SK-N-MC (cell line): ENCODE measurements at places on chromosomes 12 and 14.

- no peak for DNase-seq
Measured at GRCh38 chr14:69879175-69880043, at the start of gene SMOC1. SMOC1 (plus strand) TSS chr14:69879416; CDS start chr14:69879679, 263 bp downstream.

GRCh38 chr14:96629082-96629481, 126.9 kb downstream of the PAPOLA start:
- DNase-seq = no peak

DNA sequence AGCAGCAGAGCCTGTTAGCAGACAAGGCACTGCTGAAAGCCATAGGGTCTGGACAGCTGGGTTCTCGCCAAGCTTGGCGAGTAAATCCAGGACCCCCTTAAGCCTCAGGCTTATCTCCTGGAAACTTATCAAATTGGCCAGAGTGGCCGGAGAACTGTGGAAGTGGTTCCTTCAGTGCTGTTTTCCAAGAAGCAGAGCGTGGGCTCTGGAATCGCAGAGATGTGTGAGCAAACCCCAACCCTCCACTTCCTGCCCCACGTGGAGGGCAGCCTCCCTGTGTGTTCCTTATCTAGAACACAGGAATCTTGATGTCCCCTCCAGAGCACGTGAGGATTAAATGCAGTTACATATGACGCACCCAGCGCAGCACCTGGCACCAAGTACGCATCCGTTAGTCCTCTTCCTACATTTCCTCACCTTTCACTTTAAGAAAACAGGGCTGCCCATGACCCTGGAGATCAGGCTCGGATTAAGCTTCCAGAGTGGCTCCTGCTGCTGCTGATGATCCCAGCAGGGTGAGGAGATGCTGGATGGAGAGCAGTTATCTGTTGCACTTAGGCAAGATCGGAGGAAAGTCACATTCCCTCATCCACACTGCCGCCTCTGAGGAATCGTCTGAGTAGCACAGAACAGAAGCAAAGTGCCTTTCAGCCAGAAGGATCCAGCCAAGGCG, 35.0 kb downstream of the MMAB start:
- no peak for DNase-seq

DNA sequence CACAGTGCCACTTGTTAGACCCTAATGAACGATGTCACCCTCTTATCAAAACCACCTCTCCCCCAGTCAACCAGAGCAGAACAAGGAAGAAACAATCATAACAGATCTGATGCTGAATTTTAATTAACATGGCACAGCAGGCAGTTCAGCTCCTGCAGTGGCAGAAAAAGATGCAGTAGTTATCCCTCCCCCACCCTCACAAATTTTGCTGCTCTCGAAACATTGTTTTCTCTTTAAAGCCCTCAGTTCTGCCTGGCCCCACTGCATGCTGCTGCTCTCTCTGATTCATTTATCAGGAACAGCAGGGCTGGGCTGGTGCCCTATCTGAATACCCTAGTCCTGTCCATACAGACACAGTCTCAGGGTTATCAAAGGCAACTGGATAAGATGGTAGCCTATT, 12.2 kb downstream of the CCDC175 start:
- DNase-seq = no peak

DNA sequence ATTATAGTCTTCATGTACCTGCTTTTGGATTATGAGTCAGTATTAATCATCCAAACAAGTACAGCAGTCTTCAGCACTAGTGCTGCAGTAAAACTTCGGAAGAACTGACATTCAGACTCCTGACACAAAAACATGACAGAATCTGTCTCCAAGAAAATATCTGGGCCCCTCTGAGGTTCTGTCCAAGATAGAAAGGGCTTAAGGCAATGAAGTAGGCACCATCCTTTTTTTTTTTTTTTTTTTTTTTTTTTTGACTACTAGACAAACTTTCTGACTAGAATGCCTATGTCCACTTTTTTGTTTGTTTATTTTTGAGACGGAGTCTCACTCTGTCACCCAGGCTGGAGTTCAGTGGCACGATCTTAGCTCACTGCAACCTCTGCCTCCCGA, 112.5 kb downstream of the MED13L start:
- no peak for DNase-seq

DNA sequence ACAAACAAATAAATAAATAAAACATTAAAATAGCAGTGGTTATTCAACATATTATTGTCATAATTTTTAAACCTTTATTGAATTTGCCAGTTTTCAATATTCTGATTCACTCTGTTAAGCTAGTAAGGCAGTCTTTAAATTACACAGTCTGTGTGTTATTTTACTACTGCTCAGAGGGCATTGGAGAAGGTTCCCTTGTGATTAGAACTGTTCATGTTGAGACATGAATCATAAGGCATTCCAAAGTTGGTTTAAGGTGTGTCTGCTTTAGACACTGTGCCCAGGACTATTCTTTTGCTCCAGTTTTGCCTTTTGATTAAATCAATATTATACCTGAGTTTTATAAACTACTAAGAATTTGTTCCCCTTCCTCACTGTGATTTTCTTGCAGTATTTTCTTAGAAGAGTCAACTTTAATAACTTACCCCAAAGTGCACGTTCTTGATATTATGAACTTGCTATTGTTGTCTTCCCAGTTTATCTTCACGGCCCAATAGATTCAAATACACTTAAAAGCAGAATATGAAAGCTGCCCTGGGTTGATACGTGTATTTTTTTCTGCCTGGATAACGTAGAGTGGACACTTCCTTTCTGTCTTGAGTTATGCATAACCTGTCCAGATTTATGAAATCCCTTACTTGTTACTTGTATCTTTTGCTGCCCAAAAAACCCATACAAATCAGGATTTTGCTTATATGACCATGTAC, 105.3 kb upstream of the BCAT1 start:
- DNase-seq = no peak

- no peak for DNase-seq
Measured at GRCh38 chr14:61476105-61476753, 154.8 kb downstream of the PRKCH start.

DNA sequence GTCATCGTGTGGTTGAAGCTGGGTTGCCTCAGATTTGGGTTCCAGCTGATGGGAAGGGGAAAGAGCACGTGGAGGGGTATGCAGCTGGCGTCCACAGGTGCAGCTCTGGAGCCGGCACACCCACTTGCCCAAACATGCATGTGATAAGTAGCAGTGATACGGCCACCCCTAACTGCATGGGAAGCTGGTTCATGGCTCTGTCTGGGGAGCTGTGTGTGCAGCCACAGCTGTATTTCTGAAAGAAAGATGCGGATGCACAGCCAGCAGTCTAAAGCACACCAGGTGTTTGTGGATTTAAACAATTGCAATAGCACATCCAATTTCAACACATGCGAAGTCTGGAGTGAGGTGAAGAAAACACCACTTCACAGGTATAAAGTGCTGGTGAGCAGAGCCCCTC, 181.4 kb downstream of the EFCAB11 start:
- DNase-seq = no peak

DNA sequence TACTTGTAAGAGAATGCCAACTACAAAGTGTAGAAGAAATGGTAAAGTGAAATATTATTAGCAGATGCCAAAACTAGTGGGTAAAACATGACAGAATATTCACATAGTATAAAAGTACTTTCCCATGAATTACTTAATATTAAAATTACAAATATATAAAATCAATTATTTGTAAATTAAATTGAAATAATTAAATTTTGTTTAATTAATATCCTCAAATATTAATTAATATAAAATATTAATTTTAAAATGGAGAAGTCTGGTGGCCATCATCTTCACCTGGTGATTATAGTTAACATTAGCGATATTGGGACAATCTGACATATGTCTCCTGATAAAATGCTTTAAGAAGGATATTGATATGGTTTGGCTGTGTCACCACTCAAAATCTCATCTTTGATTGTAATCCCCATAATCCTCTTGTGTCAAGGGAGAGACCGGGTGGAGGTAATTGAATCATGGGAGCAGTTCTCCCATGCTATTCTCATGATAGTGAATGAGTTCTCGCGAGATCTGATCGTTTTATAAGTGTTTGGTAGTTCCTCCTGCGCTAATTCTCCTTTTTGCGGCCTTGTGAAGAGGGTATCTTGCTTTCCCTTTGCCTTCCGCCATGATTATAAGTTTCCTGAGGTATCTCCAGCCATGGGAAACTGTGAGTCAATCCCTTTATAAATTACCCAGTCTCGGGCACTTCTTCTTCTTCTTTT, 55.0 kb upstream of the SGPP1 start:
- no peak for DNase-seq
